ENCODE measurements at places on chromosomes 2 and 18.

- DNase-seq, result no peak
Observed at GRCh38 chr18:6054256-6054842, 159.0 kb upstream of the TMEM200C start.

DNA sequence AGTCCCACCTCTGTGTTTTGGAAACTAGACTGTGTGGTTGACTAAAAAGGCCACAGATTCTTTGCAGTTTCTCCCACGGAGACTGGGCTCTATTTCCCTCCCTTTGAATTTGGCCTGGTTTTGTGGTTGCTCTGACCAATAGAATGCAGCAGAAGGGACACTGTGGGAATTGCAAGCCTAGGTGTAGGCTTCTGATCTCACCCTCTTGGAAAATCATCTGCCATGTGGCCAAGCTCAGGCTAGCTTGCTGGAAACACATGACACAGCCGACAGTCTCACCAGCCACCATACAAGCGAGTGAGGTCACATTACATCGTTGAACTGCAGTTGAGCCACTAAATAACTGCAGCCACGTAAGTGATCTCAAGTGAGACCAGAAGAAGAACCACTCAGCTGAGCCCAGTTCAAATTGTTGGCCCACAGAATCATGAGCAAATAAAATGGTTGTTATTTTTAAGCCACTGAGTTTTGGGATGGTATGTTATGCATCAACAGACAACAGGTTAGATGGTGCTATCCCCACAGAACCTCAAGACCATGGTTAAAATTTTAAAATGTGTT, 319.1 kb upstream of the MEX3C start:
- DNase-seq, result no peak

- DNase-seq, result no peak
Observed at GRCh38 chr18:53790786-53791185, 433.7 kb downstream of the MBD2 start.

GRCh38 chr2:133407341-133407740, 160.9 kb downstream of the NCKAP5 start:
- DNase-seq, result no peak

DNA sequence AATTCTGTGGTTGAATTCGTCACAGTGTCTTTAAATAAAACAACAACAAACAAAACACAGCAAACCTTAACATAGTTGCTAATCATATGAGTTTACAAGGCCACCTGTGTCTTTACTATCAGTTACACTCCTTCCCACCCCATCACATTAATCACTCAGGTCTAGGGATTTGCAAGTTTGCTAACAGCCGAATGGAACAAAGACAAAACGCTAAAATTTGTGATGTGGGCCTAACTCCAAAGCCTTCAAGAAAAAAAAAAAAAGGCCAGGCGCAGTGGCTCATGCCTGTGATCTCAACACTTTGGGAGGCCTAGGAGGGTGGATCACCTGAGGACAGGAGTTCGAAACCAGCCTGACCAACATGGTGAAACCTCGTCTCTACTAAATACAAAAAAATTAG, 566 bp upstream of the POLI start:
- no peak for DNase-seq

DNA sequence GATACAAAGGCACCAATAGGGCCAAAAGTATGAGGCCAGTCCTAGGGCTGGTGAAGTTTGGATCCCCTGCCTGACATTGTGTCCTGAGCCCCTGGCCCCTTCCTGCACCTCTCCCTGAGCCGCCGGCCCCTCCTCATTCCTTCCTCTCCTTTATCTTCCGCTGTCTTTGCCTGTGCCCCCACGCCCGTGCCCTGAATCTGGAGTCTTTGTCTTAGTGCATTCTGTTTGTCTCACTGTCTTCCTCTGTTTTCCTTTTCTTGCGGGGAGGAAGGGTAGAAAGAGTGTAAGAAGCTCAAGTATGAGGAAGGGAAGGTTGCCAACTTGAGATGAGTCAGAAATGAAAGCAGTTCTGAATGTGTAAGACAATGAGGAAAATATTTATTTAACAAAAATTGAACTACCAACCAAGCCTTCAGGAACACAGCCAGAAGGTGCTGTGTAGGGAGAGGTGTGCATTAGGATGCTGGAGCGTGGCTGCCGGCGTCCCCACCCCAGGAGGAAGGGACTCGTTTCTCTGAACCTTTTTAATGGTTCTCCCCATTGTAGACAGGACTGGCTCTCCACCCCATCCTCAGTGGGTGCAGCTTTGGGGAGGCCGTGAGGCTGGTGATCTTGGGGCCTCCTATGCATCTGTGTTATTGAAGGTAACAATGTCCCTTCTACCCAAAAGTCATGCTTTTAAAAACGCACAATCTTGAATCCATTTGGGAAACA, 133.1 kb downstream of the NEDD4L start:
- DNase-seq, result no peak

GRCh38 chr2:231960810-231961348, 634 bp upstream of the DIS3L2 start:
- no peak for DNase-seq

DNA sequence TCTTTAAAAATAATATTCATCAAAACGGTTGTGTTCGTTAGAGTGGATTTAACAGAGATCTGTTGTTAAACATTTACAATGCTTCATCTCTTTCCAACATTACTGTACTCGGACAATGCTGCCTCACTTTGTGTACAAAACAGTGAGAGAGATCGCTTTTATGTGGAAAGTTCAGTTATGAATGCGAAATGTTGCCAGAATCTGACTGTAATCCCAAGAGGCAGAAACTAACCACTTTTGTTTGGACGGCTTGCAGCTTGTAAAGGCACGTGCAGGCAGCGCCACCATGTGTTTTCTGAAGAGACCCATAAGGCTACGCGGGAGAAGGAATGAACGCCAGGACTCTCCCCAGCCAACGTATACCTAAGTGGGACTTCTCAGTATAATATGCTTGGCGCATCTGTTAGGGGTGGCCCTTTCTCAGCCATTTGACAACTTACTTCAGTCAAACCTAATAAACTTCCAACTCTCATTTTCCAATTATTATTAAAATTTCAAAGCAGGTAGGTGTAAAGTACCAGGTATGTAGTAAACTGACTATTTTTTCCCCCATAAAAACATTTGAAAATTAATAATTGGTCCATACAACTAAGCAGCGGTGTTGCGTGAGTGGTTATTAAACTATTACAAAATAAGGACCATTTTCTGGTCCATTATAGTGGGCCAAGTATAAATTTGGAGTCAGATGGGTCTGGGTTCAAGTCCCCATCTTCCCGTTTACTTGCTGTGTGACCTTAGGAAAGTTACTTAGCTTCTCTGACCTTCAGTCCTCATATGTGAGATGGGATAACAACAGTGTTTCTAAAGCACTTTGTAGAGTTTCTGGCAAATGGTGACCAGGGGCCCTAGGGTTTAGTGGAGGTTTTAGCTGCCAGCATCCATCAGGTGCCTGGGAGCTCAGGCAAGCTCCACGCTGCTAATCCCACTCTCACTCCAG, 5.6 kb upstream of the NAPG start:
- DNase-seq, result peak; percentile 76

DNA sequence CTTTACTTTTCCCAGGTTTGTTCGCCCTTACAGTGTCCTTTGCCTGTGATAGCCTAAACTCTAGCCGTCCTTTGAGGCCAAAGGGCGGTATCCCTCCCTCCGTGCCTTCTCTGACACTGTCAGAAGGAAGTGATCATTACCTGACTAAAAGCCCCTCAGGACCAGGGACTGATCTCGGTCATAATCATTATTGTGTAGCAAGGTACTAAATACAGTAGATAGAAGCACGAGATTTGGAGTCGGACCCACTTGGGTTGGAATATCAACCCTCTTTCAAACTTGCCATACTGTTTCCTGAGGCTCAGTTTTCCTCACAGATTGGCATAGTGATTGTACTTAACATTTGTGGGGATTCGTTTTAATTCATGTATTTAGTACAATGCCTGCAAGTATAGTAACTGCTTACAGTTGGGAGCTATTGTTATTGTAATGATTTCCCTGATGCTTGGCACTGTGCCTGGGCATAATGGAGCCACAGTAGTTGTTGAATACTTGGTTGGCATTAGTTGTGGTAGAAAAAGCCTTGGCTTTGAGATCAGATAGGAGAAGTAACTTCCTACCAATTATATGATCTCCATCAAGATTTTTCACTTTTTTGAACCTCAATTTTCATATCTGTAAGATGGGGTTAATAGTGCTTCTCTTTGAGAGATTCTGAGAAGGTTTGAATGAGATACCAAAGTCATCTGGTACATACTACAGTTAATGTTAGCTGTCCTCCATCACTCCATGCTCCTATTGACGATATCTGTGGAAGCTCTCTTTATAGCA, 836 bp downstream of the STK11IP start:
- no peak for DNase-seq

DNA sequence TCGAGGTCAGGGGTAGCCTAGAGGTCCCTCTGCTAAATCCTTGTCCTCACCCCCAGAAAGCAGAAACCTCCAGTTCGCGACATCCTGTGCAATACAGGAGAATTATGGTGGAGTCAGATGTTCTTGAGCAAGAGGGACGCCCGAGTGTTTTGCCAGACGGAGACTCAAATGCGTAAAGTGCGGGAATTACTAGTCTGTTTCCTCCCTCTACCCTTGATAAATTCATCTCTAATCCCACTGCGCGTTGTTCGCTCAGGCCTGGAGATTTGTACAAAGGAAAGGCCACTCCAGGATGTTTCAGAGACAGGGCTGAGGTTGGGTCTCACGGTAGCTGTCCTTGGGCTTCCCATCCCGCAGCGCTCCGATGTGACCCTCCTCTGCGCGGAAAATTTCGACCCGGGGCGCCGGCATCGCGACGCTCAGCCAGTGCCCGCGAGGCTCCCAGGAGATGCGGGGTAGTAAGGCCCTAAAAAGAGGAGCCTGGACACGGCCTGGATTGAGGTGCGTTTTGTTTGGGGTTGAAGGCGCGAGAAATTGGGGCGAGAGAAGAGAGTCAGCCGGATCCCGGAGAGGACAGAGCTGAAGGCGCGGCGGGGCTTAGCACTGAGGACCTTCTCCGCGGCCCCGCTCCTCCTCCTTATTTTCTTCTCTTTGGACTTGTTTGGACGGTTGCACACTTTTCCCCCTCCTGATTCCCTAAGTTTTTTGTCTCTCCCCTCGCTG, 2.6 kb upstream of the NEUROD1 start:
- DNase-seq, result no peak

DNA sequence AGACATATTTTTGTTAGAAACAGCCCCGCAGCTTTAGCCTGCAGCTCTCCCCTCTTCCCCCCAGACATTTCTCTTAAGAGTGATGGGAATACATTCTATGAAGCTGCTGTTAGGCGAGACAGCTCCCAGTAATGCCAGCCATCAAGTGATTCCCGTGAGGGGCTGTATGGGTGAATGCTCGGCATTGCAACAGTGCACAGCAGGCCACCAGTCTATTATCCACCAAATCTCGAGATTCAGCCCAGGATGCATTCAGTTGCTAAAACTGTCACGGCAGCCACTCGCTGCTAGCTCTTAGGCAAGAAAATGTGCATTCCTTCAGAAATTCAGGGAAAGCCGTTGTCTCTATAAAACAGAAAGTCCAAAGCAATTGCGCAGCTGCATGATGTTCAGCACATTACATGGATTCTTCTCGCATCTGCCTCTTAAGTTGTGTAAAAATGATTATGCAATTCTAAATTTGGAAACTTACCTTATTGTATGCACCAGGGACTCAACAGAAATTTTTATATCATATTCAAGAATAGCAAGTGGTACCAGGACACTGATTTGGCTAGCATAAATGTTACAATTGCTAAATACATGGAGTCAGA, 211.3 kb upstream of the ARL4C start:
- no peak for DNase-seq

GRCh38 chr18:27778925-27779324, 398.0 kb downstream of the CDH2 start:
- DNase-seq, result no peak

GRCh38 chr2:42916324-42916723, 123.9 kb upstream of the HAAO start:
- no peak for DNase-seq

GRCh38 chr2:219541611-219542180, 1.9 kb downstream of the CHPF start:
- no peak for DNase-seq

DNA sequence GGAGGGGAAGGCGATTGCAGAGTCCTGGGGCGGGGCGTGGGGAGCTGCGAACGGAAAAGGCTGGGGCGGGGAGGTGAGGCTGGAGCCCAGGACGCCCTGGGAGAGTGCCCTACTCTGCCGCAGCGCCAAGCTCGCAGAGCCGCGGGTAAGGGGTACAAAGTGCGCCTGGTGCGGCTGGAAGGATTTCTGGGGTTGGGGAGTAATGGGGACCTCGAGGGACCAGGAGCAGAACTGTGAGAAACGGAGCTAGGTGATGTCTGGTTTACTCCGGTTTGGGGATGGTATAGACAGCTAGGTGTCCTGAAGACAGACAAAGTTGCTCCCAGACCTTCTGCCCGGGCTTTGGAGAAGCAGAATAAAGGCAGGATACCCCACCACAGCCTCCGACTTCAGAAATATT, 718 bp upstream of the NXPH2 start:
- DNase-seq, result no peak

DNA sequence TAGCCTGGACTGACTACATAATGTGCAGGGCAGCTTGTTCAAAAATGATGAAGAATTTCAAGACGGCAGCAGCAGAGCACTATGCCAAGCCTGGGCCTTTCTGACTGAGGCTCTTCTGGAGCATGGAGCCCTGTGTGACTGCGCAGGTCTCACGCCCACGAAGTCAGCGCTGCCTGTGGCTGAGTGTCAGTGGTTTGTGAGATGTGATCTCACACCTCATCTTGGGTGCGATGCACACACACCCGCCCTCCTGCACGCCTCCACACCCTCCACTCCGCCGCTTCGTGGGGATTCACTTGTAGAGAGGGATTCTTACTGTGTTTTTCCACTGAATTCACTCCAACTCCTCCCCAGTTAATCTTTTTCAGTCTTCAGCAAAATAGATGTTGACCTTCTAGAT, 103.9 kb downstream of the VIT start:
- peak; percentile 87 for DNase-seq

- DNase-seq, result no peak
Observed at GRCh38 chr2:18664421-18664820, 75.1 kb upstream of the NT5C1B start.

- DNase-seq, result no peak
Observed at GRCh38 chr2:10033251-10034006, 9.9 kb upstream of the KLF11 start.

Data from putamen (tissue), 1 donor.